ENCODE measurements at places on chromosomes 5 and 9.

GRCh38 chr5:174626369-174626920 lies 97.9 kb upstream of the MSX2 start:
- DNase-seq = no peak

DNA sequence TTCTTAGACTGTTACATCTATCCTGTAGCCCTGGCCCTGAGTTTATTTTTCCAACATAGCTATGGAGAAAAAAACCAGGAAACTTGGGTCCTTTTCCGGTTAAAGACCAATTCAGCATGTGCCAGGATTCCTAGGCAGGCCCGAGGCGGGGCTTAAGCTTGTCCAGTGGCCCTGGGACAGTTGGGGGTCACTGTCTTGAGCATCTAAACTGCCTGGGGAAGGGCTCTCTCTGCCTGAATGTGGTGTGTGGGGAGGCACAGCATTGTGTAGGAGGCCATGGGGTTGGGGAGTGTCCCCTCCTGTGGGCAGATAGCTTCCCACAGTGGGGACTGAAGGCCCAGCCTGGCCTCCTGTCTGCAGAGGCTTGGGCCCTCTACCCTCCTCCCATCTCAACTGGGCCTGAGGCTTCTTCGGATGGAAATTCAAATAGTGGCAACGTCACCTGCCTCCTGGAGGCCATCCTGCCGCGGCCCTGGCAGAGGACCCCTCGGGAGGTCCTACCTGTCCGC lies 88.8 kb downstream of the PHF2 start:
- DNase-seq = no peak

GRCh38 chr9:133886563-133887501 lies 105.3 kb downstream of the VAV2 start:
- DNase-seq = no peak

GRCh38 chr5:143101725-143102386 lies 301.6 kb downstream of the NR3C1 start:
- no peak for DNase-seq

DNA sequence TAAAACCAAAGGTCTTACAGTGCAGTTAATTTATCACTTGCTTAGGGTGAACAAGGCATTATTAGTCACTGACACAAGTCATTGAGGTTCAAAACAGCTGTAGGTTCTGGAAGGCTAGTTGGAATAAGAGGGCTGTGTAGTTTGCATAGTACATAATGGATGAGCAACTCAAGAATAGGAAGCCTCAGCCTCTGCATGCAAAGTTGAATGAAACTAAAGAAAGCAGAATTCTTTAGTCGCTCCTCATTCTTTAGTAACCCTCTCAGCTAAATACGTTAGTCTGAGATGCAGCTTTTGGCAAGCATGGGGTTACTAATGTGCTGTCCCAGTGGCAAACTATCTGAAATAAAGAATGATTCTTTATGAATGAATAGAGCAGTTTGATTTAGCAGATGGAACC lies 74.2 kb downstream of the ADGRV1 start:
- DNase-seq = no peak

DNA sequence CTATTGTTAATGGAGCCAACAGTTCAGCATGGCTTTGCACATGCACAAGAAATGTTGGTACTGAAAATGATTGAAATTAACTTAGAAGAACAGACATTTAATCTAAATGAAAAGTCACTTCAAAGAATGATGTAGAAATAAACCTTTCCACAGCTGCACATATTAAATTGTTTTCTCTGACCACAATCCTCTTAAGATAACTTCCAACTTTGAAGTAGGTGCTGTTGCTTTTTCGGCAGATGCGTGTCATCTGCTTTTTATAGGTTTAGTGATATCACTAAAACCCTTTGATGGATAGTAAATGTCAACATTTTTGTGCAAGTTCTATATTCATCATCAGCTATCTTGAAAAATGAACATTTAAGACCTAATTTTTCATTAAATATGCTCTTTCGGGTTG lies 25.3 kb upstream of the SLC1A3 start:
- no peak for DNase-seq

- peak; percentile 92 for DNase-seq
These were observed 111.3 kb upstream of the ADRA1B start for GRCh38 chr5:159805021-159805420.

- DNase-seq = no peak
These were observed 49.5 kb upstream of the RORB start for GRCh38 chr9:74447451-74448193.

DNA sequence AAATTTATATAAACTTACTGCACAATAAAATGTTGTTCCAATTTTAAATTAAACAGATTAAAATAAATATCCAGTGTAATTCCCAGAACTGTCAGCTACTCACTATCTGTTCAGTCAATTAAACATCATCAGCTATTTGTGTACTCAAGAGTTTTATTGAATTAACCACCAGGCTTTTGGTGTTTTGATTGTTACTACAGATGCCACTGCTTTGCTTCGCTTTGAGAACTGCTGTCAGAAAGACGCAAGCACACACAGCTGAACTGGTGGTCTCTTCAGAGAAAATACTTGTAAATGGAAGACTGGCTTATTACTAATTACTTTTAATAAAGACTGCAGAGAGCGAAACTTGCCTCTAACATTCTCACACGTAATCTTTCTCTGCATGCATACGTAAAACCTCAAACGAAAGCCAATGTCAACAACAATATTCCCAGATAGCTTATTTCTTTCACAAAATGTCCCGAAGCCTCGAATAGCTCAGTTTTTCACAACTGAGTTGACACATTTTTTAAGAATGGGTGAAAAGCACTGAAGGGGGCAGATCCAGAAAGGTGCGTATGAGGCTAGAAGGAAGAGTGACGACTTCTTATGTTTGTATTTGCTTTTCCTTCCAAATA lies 259.6 kb upstream of the RPS23 start:
- DNase-seq = no peak

GRCh38 chr5:141017943-141018342 lies 33.2 kb upstream of the PCDHB1 start:
- no peak for DNase-seq

- DNase-seq = no peak
These were observed 31.8 kb downstream of the ZFAND5 start for GRCh38 chr9:72333197-72333596.

DNA sequence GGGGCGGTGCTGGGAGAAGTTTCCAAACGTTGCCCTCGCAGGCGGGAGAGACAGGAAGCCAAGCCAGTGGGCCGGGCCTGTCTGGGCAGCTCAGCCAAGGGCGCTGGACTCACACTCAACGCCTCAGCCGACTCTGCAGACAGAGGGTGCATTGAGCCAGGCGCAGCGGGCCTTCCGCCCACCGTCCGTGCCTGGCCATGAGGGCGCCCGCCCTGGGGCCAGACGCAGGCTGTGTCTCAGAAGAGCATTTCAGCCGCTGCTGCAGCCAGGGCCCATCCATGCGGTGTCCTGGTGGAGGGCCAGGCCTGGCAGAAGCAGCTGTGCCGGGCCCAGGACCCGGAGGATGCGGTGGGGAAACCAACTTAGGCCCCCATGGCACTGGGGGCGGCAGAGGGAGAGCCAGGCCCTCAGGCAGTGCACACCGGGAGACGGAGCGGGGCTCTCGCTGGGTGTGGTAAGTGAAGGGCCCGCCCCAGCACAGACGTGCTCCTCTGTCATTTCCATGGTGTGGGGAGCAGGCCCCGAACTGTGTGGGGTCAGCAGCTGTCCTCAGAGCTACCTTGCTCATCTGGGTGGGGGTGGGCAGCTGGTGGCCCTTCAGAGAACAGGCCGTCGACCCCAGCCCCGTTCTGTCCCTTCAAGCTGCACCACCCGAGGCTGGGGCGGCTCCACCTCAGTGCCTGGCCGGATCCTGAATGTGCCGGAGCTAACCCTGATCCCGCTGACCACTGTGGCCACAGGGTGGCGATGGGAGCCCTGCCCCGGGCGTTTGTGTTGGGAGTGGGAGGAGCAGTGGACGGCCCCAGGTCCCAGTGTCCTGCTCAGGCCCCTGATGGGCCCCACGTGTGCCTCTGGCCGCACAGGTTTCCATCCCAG lies 18.0 kb downstream of the DNLZ start:
- no peak for DNase-seq

DNA sequence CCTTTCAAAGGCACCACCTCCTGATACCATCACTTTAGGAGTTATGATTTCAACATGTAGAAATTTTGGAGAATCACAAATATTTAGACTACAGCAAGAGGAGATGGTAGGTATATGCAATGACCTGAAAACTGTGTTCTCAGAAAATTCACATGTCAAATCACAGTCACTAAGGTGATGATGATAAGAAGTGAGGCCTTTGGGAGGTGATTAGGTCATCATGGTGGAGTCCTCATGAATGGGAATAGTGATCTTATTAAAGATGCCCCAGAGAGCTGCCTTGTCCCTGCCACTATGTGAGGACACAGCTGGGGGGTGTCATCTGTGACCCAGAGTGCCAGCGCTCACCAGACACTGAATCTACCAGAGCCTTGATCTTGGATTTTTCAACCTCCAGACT lies 513.5 kb upstream of the TUSC1 start:
- DNase-seq = no peak

DNA sequence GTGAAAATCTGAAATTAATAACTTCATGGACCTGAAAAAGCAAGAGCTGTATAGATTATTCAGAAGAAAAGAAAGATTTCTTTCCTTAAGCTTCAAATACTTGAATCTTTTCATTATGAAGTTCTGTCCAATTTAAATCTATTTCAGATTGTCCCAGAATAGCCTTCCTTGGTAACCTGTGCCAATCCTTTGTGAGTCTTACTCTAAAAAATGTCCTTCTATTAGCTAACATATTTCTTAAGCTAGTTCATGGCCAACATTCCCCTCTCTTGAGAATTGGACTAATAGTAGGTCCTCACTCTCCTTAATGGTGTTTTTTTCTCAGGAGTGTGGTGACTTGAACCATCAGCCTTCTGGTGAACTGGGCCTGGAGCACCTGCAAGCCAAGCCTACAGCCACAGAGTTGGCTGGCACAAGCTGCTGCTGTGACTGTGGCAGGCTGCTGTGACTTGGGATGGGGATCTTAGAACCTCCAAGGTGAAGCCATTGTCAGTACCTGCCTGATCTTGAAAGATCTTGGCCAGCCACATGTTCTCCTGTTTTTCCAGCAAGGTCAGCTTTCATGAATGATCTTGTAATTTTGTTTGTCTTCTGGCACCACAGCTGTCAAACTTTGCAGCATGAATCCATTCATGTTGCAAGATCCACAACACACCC lies 262.6 kb upstream of the MAP3K1 start:
- DNase-seq = no peak

- DNase-seq = no peak
These were observed 144.6 kb upstream of the MRPS30 start for GRCh38 chr5:44663991-44664710.

DNA sequence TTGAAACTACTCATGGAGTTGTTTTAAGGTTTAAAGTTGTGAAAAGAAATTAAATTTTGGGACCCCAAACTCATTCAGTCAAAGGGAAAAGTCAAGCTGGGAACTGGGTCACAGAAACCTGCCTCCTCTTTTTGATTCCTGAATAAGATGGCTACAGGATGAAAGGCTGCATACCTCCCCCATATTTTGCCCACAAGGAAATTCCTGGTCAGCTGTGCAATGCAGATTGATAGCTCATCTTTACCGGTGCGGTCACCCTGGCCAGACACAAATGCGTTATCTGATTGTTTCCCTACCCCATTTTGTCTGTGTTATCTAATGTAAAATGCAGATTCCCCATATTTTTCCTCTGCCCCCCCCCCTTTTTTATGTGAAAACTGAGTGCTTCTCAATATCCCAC lies 1.3 kb downstream of the HAVCR2 start:
- peak; percentile 51 for DNase-seq

GRCh38 chr5:14996997-14997396 lies 125.4 kb upstream of the ANKH start:
- DNase-seq = peak; percentile 85

- DNase-seq = no peak
These were observed 424.9 kb upstream of the IRX4 start for GRCh38 chr5:2307631-2308030.

- DNase-seq = no peak
These were observed 5.2 kb downstream of the SHROOM1 start for GRCh38 chr5:132825033-132825833.

DNA sequence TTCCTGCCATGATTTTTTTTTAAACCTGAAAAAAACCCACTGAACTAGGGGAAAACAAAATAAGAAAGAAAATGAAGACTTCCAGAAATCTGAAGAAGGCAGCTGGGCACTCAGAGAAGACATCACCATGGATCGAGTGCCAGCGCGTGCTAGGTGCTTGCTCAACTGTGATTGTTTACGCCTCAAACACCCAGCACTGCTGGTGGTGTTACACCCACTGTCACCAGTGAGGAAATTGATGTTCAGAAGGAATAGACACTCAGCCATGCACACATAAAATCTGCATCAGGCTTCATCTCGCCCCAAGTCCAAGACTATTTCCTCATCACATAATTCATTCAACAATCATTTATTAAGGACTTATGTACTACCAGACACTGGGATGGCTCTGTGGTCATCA lies 82.1 kb downstream of the HRH2 start:
- DNase-seq = no peak

GRCh38 chr5:119943148-119943547 lies 313.8 kb downstream of the FAM170A start:
- DNase-seq = no peak

DNA sequence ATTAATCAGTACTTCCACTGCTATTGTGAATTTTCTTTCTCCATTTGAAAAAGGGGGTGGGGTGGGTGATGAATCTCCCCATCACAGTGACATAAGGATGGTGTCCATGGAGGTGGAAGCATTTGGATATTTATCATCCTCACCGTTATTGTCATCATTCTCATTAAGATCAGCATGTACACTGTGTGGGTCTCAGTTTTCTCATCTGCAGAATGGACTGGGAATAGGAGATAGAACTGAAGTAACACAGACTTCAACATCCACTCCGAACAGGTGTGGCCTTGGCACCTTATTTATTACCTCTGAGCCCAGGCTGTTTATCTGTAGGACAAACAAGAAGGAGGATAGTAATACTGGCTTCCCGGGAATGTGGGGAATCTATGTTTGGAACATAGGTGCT lies 165.9 kb downstream of the PAPPA start:
- DNase-seq = no peak

GRCh38 chr9:111020594-111020993 lies 17.7 kb downstream of the LPAR1 start:
- no peak for DNase-seq

DNA sequence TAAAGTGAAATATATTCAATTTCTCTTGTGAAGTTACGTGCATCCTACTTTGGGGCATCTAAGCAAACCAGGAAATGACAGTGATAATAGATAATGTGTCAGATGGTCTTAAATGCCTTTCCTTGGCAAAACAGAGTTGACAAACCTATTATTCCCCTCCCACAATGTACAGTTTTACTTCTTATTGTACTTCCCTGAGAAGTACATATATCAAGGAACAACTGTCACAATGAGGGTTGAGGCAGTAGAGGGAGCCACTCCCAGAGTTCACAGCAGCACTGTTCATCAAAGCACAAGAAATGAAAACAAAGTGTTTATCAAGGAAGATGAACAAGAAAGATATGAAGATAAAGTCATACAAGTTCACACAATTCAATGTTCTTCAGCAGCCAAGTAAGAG lies 41.1 kb downstream of the ELAVL2 start:
- no peak for DNase-seq

- no peak for DNase-seq
These were observed 671.9 kb downstream of the NR2F1-AS1 start for GRCh38 chr5:92908952-92909601.

Data from inflammatory macrophage (primary cell).